Activated effector memory CD4-positive, alpha-beta T cell treated with Interleukin-2 at 50 U/mL for 16 hours (primary cell): ENCODE measurements at places on chromosomes 2 and 18.

DNA sequence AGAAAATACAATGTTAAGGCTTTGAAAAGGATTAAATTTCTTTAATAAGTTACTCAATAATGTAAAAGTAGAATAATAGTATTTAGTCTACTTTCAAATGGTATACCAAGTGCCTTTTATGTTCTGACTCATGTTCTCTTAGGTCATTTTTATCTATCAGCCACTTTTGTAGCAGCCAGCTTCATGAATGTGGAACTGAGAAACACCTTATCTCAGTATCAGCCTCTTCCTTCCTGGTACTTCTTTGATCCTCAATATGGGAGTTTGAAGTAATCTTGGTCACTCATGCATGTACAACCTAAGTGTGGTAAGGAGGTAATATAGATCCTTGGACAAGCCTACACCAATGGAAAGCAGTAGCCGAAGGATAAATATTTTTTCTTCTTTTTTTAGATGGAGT is 180.4 kb upstream of the NRXN1 start:
- no peak for DNase-seq

DNA sequence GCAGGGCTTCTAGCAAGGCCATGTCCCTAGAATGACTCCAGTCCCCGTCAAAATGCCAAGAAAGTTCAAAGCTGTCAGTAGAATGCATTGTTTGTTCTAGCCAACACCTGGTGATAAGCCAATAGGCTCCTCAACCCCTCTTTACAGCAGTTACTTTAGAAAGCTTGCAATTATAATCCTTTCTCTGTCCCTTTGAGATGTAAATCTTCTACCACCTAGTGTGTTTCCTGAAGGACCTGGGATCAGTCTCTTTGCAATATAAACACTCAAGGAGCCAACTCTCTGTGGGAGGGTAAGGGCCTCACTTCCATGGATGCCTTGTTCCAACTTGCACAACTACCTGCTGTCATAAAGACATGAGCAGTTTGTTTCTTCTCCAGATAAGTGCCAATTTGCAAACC is 301.8 kb downstream of the NBAS start:
- DNase-seq = no peak

GRCh38 chr2:59630789-59631188 is 922.7 kb downstream of the BCL11A start:
- no peak for DNase-seq

- DNase-seq = no peak
Observed at GRCh38 chr2:103179798-103180197, 418.0 kb downstream of the TMEM182 start.

DNA sequence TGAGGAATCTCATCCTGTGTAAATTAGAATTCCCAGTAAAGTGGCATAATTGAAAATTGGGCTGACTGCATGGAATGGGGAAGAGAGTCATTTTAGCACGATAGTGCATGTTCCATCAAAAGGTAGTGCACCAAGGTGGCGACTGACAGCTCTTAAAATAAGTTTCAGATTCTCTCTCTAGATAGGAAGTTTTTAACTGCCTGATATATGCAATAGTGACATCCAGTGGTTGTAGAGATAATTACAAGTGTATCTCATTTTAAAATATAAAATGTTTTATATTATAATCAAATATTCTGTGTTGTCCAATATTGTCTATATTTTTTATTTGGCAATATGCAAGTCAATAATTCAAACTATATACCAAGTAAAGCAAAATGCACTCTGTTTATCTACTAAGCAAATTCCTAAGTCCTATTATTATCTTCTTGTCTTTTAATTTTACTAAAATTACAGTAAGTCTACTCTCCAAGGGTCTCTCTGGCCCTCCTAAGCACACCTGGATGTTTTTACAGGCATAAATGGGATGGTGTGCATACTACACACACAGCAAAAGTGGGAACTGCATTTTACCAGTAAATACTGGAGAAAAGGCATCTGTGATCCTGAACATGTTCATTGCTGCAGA is 397.7 kb upstream of the HNRNPA3 start:
- DNase-seq = no peak

GRCh38 chr2:34419856-34420255 is 820.8 kb upstream of the FAM98A start:
- DNase-seq = no peak

DNA sequence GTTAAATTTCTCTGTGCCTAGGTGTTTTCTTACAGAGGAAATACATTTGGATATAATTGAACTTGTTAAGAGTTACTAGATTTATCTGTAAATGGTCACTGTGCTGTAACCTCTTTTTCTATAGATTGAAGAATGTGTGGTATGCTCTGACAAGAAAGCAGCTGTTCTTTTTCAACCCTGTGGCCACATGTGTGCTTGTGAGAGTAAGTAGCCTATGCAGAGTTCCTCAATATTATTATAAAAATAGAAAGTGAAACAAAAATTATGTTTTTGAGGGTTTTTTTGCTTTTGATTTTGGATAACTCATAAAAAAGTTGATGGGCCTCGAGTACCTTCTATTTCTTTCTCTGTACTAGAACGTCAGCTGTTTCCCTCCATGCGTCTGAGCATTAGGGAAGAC is 112.4 kb downstream of the MIB1 start:
- no peak for DNase-seq

DNA sequence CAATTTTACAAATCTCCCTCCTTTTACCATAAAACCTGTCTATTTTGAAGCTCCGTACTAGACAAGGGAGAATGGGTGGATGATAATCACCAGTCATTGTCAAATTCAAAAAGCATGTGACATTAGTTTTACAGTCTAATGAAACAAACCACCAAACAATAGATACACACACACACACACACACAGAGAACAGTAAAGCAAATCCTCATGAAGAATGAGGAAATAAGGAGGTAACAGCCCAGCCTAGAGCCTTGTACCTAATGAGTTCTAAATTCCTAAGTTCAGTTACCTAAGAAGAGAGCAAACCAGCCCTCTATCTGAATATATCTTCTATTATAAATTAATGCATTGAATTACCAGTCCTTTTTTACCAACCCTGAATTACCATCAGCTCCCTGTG is 36.8 kb upstream of the BZW1 start:
- no peak for DNase-seq

- no peak for DNase-seq
Observed at GRCh38 chr2:120870467-120870788, 134.8 kb downstream of the GLI2 start.

GRCh38 chr2:24493713-24494112 is 2.7 kb downstream of the NCOA1 start:
- no peak for DNase-seq

DNA sequence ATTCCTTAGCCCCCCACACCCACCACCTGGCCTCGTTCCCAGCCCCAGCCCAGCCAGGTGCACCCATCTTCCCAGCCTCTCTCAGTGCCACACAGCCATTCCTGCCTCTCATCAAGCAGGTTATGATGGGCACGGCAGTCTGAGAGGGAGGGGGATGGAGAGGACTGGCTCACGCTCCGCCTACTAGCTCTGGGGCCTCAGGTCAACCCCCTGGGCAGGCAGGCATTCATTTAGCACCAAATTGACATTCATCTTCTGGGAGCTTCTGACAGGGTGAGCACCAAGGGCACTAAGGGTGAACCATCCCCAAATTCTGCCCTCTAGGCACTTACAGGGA is 66.2 kb upstream of the FOSL2 start:
- no peak for DNase-seq

DNA sequence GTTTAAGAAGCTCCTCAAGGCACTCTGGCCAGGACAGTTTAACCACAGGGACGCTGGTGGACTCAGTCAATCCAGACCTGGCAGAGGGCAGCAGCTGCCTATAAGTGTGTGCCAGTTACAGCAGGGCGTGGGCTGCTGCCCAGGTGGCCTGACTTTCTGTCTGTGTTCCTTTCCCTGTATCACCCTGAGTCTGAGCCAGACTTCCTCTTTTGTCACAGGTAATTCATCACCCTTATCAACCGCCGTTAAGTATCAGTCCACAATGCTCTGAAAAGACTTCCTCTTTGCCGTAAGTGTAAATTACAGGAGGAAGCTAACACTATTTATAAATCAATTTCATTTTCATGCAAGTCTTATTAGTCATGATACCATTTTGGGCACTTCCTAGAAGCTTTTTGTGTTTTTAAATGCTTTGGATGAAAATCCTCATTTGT is 7.0 kb downstream of the LPIN1 start:
- DNase-seq = no peak

- no peak for DNase-seq
Observed at GRCh38 chr18:75120521-75120920, 88.4 kb downstream of the PTGR3 start.

DNA sequence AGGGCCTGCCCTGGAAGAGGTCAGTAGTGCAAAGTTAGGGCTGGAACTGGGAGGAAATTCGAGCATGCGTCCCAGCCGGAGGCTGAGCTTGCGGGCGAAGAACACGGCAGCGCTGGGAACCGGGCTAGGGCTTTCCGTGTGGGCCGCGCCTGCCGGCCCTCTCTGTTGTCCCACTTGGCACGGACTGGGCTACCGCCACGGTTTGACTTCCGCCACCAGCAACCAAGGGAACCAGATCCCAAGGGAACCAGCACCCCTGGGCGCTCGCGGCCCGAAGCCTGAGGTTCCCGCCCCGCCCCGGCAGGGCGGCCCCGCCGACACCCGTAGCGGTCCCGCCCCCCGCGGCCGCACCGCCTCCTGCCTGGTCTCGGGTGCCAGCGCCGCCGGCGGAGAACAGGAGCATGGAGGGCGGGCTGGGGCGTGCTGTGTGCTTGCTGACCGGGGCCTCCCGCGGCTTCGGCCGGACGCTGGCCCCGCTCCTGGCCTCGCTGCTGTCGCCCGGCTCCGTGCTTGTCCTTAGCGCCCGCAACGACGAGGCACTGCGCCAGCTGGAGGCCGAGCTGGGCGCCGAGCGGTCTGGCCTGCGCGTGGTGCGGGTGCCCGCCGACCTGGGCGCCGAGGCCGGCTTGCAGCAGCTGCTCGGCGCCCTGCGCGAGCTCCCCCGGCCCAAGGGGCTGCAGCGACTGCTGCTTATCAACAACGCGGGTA is at the start of gene SPR:
SPR (plus strand) TSS at position 377 of the 708 bp plus-strand sequence; CDS start at position 402, 25 bp downstream.
- peak; percentile 31 for DNase-seq

DNA sequence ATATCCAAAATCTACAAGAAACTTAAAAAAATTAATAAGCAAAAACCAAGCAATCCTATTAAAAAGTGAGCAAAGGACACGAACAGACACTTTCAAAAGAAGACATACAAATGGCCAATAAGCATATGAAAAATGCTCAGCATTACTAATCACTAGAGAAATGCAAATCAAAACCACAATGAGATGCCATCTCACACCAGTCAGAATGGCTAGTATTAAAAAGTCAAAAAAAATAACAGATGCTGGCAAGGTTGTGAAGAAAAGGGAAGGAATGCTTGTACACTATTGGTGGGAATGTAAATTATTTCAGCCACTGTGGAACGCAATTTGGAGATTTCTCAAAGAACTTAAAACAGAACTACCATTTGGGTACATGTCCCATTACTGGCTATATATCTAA is 128.8 kb upstream of the SESTD1 start:
- no peak for DNase-seq

DNA sequence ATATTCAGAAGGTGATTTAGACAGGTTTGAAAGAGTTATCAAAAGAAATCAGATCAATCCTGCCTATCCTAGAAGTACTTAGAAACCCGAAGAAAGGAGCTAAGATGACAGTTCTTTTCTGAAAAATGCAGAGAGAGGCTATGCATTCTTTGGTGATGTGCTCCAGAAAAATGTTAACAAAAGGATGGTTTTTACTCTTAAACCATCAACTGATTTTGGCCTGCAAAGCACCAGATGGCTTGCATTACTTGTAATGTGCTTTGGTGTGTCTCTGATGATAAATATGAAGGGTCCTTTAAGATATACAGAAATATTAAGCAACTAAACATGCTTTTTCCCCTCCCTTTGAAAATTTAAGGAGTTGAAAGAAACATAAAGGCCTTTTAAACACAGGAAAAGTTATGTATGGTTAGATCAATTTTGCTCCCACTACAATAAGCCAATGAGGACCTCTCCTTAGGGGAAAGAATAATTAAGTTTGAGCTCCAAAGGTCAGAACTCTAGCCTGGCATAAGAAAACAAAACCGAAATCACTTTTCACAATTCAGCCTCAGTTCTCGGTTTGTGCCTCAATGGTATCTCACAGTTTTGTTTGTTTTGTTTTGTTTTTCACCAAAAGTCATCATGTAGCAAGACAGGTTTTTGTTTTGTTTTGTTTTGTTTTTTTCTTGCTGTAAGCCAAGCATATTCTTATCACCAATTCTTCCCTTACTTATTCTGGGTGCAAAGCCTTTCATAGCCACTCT is 302.4 kb upstream of the NT5C1B start:
- no peak for DNase-seq

DNA sequence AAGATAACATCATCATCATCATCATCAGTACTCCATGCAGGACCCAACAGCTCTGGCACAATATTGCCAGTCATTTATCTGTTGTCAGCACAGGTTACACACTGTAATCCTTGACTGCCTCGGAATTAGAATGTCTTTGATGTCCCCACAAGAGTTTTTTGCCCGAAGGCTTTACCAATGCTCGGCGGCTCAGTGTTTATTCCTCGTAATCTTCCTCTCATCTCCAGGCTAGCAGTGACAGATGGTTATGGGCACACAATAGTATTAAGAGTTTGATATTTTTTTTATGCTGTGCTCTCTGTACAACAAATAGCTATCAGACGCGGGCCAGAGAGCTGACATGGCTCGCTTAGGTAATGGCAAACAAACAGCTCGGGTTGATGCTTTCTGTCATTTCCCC is 515.2 kb downstream of the ZEB2 start:
- DNase-seq = no peak

GRCh38 chr2:7709907-7710306 is 792.7 kb downstream of the RNF144A start:
- no peak for DNase-seq

DNA sequence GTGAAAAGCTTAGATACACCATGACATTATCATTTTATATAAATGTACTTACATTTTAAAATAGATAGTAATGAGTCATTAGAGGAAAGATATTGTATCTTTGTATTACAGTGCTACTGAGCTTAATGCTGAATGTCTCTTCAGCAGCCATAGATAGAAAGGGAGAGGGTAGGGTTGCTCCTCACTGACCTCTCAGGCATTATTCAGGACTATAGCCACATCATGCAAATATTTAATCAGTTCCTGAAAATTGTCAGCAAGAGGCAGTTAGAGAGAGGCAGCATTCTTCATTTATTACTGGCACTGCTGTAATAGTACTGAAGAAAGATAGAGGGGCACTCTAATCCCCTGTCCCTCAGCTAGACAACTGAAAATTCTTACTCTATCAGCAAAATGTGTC is 242.0 kb upstream of the TANK start:
- DNase-seq = no peak

- no peak for DNase-seq
Observed at GRCh38 chr2:28374331-28374730, 18.3 kb upstream of the FOSL2 start.

DNA sequence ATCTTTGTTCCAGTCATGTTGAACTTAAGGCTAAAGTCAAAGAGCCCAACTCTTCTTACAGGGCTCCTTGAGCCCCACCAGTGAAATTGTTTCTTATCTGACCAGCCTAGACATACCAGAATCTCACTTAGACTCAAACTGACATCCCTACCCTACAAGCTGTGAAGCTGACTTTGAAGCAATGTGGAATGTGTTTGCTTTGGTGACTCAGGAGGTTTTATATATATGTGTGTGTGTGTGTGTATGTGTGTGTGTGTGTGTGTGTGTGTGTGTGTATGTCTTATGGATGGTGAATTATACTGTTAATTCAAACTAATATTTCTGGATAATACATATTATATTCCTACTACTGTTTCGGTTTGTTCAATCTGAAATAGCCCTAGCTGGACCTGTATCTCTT is 67.3 kb downstream of the CAMKMT start:
- no peak for DNase-seq

GRCh38 chr2:64980183-64980582 is 9.0 kb upstream of the SLC1A4 start:
- no peak for DNase-seq

GRCh38 chr2:217832987-217833386 is 169.8 kb downstream of the TNS1 start:
- no peak for DNase-seq
